ENCODE measurements at places on chromosomes 16 and 17.

DNA sequence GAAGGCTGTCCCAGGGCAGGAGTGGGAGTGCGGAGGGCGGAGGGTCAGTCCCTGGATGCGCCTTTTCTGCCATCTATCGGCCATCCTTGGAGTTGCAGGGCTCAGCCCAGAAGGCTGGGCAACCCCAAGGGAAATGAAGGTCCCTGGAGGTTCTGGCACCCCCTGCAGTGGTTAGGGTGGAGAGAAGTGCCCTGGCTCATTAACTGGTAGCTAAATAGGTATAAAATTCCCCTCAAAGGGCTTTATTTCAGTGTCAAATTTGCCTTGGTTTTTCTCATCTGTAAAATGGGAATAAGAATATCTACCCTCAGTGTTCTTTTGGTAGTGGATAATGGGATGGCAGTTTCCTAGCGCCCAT is 22.4 kb downstream of the C17orf75 start:
- peak; percentile 80 for DNase-seq

GRCh38 chr16:53892155-53892554 is 188.2 kb downstream of the FTO start:
- DNase-seq = peak; percentile 28

DNA sequence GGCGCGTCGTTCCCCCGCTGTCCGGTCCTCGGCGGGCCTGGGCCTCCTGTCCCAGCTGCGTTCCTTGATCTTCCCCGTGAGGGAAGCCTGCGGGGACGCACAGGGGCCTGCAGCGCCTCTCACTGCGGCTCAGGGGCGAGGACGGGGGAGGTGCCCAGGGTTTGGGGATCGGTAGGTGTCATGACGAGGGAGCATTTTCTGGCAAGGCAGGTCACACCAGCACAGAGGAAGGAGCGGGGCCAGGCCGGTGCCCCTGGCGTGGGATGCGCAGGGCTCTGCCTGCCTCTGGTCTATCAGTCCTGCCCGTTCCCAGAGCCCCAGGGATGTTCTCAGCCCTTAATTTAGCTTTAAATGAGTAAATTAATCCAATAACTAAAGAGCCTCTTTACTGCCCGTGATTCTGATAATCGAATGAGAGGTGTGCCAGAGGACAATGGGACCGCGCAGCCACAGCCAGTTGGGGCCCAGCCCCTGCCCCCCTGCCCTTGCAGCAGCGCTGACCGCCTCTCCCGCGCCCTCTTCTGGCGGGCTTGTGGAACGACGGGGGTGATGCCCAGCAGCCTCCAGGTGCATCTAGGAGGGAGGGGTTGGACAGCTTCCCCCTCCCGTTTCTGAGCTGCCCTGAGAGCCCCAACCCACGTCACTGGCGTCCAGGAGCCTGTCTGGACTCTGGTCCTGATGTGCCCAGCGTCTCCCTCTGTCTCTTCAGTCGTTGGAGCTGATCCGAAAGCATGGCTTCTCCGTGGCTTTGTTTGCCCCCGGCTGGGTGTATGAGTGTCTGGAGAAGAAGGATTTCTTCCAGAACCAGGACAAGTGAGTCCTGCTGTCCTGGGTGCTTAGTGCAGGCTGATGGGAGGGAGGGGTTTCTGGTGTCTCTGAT is 7.9 kb downstream of the ENGASE start:
- DNase-seq = peak; percentile 55

DNA sequence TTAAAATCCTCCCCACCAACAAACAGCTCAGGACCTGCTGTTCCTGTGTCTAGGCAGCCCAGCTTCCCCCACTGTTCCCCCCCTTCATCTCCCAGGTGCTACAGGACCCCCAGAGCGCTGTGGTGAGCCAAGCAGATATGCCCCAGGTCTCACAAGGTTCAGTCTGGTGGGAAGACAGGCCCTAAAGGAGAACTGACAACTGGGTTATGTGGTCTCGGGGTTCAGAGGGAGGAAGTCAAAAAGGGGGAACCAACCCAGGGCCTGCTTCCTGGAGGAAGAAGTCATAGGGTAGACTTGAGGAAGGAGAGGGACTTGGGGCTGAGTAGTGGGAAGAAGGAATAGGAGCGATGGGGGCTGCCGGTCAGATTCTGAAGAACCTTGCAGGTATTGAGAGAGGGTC is 2.6 kb downstream of the RIPOR1 start:
- no peak for DNase-seq

DNA sequence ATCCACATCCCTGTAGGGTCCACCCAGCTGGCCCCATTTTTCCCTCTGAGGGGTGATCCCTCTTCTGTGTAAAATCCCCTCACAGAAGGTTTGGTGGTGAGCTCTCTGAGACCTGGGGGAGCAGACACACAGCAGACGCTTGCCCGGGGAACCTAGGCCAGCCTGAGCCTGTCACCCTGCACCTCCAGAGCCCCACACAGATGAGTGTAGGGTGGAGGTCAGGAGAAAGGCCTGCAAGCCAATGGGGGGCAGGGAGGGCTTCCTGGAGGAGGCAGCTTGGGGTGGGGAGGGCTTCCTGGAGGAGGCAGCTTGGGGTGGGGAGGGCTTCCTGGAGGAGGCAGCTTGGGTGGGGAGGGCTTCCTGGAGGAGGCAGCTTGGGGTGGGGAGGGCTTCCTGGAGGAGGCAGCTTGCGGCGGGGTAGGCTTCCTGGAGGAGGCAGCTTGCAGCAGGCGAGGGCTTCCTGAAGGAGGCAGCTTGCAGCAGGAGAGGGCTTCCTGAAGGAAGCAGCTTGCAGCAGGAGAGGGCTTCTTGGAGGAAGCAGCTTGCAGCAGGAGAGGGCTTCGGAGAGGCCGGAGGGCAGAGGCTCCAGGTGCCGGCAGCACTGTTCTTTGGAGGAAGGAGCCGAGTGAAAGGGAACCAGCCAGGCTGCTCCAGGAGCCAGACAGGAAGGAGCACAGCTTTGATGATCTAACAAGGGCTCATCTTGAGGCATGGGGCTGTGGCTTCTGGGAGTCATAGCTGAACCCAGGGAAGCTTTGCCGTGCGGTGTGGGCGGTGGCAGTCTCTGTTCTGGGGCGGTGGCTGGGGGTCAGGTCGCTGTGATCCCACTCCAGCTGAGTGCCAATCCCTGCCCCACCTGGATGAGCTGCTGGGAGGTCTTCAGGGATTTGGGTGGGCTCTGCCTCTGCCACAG is 83.7 kb upstream of the ZNF469 start:
- no peak for DNase-seq

GRCh38 chr17:40457964-40458791 is 14.9 kb downstream of the IGFBP4 start:
- DNase-seq = no peak

DNA sequence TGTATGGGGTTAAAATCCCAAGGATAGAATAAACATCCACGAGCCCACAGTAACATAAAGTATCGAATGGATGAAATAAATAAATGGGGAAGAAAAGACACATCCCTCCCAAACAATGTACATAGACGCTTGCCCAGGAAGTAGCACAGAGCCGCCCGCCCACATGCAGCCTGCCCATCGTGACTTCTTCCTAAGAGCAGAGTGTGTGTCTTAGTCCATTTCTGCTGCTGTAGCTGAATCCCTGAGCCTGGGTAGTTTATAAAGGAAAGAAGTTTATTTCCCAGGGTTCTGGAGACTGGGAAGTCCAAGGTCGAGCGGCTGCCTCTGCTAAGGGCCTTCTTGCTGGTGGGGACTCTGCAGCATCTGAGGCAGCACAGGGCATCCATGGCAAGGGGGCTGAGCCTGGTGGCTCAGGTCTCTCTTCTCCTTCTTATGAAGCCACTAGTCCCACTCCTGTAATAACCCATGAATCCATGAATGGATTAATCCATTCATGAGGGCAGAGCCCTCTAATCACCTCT is 39.4 kb upstream of the ZNF469 start:
- no peak for DNase-seq

DNA sequence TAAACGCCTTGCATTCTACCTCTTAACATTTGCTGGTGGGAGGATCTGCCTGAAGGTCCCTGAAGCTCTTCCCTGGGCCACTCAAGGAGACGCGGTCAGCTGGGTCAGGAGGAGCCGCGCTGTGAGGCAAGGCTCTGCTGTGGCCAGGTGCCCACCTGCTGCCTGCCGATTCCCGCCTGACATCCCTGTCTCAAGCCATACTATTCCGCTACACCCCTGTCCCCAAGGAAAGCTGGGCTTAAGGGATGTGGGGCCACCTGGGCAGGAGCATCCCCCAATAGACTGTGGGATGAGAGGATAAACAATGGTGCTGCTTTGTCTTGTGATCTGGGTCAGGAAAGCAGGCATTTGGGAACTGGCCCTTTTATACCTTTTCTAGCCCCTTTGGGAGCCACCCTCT is 5.1 kb downstream of the TPPP3 start:
- DNase-seq = no peak

DNA sequence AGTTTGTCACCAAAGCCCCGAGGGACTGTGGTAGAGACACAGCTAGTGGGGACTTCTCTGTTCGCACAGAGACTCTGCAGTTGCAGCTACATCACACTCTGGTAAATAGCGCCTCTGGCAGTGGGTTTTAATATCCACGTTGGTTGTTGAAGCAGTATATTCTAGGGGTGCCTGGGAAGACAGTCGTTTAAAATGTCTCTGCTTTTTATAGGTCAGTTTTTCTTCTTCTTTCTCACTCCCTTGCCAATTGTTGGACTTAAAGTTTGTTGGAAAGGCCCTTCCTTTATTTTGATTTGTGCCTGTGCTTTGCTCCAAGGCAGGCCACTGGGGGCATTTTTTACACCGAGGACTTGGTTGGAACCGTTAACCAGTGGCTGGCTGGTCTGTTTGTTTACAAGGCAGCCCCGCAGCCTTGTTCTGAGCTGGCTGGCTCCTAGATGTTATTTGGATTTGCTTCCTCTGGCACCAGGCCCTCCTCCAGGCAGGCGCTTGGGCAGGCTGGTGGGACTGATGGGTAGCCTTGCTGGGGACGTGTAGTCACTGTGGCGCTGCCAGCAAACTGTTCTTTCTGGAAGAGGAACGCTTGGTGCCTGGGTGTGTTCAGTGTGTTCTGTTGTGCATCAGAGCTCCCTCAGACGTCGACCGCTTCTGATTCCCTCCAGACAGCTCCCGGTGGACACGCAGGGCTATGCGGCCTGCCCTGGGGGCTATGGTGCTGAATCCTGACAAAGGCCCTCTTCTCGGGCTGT is 218.2 kb upstream of the CHMP6 start:
- no peak for DNase-seq

- DNase-seq = no peak
These were observed 31.1 kb downstream of the SNN start for GRCh38 chr16:11699234-11699894.

DNA sequence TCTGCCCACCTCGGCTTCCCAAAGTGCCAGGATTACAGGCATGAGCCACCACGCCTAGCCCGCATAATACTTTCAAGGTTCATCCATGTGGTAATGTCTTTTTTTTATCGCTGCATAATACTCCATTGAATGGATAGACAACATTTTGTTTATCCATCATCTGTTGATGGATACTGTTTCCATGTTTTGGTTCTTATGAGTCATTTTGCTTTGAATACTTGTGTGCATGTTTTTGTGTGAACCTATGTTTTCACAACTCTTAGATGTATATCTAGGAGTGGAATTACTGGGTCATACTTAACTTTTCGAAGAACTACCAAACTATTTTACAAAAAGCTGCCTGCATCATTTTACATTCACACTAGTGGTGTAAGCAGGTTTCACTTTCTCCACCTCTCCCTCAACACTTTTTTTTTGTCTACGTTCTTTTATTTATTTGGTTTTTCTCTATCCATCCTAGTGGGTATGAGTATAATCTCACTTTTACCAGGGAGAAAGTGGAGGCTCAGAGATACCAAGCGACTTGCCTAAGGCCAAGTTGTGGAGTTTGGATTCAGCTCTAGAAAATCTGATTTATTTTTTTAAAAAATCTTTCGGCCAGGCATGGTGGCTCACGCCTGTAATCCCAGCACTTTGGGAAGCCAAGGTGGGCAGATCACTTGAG is 151.2 kb downstream of the CMIP start:
- no peak for DNase-seq

GRCh38 chr17:51118330-51119195 is 2.1 kb downstream of the SPAG9 start:
- no peak for DNase-seq

DNA sequence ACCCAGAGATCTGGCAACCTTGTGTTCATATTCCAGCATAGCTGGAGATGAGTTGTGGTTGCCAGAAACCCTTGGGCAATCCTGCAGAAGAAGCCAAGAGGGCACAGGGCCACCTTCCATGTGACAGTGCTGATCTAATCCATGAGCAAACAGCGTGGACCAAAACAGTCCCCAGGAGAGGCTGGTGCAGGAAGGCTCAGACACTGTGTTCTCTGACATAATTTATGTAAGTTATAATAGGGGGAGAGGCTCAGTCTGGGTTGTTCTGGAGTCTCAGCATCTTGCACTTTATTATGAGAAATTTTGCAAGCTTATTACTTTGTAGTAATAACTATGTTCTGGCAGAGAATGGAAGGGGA is 273.9 kb downstream of the HAPSTR1 start:
- no peak for DNase-seq

DNA sequence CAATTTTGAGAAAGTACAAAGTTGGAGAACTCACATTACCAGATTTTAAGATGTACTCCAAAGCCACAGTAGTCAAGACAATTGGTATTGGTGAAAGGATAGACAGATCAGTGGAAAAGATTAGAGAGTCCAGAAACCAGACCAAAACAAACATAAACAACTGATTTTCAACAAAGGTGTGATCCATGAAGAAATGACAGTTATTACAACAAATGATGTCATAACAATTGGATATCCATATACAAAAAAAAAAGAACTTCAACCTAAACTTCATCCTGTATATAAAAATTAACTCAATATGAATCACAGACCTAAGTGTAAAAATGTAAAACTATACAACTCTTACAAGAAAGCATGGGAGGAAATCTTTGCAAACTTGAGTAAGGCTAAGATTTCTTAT is 8.4 kb downstream of the CEP112 start:
- DNase-seq = no peak

DNA sequence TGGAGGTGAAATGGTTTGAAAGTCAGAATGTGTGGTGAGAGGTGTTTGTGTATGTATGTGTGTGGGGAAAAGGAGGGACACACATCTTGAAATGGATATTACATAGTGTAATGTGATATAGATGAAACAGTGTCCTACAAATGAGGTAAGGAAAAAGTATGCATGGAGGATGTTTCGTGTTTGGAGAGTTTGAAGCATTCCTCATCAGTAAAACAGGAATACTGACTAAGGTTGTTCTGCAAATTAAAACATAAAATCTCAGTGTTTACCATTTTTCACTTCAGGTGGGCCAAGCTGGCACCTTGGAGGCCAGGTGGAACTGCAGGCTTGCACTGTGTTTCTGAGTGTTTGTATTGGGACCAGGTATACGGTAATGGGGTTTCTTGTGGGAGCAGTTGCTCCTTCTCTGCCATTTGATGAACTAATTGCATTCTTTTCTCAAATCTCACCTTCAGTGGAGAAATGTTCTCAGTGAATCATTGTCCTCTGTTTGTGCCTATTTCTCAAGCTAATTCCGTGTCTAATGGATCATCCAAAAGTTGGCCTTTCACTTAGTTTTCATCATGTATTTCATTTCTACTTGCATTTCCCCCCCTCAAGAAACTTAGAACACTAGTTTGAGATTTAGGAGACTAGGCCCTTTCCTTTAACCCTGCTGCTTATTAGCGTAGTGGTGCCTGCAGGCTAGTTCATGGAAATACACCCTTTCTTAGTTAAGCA is 8.2 kb upstream of the TBKBP1 start:
- no peak for DNase-seq

DNA sequence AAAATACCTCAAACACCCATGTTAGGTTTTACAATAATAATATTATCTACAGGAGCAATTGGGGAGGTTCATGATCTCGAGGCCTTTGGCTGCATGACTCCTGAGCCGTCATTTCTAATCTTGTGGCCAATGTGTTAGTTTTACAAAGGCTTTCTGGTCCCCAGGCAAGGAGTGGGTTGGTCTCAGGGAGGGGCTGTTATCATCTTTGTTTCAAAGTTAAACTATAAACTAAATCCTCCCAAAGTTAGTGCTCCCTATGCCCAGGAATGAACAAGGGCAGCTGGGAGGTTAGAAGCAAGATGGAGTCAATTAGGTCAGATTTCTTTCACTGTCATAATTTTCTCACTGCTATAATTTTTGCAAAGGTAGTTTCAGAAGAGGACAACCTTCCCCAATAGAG is 9.1 kb upstream of the CCL5 start:
- no peak for DNase-seq
